AG04450 (cell line): ENCODE measurements at places on chromosomes 5 and 9.

DNA sequence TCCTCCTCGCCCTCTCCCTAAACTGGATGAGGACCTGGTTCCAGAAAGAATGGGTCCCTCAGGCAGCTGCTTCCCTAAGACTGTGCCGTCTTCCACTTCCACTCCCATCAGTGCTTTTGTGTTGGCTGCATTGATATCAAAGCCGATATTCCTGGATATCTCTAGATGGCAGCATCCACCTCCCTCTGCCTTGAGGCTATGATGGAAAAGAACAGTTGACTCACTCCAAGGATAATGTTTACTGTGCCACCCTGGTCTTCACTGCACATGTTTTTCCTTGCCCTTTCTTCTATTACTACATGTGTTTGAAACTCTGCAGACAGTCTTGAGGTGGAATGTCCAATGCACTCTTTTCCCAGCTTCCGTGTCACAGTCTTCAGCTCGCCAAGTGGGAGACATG, 211.6 kb downstream of the MAST4 start:
- peak; percentile 16 for DNase-seq

DNA sequence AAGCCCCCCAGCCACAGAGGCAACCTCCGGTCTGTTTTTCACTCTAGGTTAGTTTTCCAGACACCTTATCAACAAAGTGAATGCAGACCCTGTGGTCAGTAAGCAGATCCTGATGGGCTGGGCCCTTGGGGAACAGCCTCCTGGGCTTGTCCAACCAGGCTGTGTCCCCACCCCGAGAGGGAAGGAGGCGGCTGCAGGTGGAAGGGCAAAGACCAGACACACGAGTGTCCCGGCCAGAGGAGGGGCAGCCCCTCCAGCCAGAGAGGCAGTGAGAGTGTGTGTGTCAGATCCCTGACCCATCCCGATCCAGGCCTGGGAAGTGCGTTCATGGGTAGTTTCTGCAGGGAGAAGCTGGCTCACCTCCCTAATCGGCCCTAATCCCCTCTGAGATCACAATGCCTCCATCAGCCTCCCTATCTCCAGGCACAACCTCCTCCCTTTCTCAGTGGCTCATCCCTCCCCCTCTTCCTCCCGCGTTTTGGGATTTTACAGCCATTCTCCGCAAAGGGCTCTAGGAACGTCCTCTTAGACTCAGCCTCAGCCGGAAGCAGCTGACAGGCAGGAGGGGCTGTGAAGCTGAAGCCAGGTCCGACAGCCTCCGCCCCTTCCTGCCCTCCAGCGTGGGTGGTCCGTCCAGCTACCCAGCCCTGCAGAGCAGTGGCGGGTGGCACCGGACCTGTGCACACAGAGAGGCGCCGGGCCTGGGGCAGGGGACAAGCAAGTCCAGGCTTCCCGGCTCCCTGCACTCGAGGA, 9.7 kb downstream of the SLC12A7 start:
- DNase-seq, result no peak

- DNase-seq, result no peak
Observed at GRCh38 chr5:72857396-72857795, 40.9 kb downstream of the TNPO1 start.

GRCh38 chr5:159440968-159441367, 110.7 kb upstream of the IL12B start:
- DNase-seq, result no peak

GRCh38 chr9:69535911-69536310, 136.3 kb downstream of the APBA1 start:
- DNase-seq, result no peak

- DNase-seq, result no peak
Observed at GRCh38 chr9:109717342-109717741, 62.7 kb upstream of the PALM2AKAP2 start.

DNA sequence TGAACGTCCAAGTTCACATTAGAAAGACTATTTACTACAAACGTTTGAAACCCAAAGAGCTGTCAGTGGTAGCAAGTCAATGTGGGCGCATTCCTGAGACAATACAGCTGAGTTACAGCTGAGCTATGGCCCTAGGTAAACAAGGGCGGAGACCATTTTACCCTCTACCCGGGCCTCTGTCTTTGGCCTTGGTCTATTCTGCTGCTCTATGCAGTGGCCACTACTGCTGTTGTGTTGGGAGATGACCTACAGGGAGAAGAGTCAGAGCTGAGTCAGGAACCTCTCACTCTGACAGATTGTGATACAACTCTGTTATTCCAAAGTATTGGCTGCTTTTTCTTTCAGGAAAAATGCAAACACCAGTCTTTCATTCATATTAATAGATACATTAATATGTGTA, 700.6 kb downstream of the SEMA5A start:
- no peak for DNase-seq

DNA sequence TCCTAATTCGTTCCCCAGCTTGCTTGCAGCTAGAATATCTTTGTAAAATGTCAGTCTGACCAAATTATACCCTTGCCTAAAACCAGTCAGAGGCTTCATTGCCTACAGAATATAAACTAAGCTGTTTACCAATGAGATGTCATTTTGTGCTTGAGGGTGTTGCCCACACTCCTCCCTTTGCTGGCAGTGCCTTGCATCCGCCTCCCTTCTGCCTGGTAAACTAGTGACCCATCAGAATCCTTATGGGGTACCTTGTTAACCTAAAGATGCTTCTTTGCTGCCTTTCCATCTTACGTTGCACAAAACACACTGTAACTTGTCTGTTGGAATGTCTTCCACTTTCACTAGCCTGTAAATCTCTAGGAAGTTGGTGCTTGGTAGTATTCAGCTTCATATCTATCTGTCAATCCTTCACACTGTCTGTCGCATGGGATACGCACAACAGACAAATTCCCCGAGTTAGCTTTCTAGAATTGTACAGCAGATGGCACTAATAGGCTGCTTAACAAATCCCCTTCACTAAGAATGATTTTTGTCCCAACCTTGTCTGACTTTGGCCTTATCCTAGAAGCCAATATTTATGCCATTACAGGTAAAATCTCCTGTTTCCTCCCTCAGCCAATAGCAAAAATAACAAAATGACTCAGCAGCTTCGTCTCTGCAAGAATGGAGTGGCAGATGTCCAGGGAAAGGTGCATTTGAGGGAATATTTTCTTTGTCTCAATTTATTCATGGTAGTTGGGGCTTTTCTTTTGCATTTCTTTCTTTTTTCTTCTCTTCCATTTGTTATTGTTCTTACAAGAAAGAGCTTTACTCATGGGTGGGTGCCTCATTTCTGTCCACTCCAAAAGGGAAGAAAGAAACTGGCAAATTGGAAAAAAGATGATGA, 3.0 kb downstream of the NUDT2 start:
- no peak for DNase-seq

DNA sequence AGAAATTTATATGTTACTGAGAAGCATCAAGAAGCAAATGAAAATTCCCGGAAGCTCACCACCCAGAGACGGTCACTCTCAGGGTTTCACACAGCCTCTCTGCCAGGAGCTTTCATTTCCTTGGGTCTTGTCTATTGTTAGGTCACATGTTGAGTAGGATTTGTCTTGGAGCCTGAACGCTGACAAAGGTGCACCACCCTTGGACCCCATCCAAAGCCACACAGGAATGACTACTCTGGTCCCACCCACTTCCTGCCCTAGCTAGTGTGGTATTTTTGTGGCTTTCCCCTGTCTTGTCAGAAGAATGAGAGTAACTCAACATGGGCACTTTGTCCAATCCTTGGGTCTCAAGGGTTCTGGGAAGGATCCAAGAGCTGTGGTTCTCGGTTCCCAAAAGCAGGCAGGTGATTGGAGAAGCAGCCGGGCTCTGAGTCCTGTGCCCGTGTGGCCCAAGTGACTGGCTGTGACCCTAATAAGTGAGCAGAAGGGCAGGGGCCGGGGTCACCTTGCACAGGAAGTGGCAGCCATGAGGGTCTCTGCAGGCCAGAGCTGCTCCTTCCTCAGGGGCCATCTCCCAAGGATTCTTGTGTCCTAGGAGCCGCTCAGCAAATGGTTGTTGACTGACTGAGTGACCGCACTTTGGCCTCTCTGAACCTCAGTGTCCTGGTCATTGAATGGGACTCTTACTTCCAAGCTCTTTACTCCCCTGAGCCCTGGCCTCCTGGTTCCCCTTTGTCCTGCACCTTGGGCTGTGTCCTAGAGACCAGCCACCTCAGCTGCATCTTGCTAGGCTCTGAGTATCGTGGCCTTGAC, 6.9 kb downstream of the FGD3 start:
- DNase-seq, result no peak

GRCh38 chr5:144370273-144370672, 199.6 kb downstream of the KCTD16 start:
- no peak for DNase-seq

DNA sequence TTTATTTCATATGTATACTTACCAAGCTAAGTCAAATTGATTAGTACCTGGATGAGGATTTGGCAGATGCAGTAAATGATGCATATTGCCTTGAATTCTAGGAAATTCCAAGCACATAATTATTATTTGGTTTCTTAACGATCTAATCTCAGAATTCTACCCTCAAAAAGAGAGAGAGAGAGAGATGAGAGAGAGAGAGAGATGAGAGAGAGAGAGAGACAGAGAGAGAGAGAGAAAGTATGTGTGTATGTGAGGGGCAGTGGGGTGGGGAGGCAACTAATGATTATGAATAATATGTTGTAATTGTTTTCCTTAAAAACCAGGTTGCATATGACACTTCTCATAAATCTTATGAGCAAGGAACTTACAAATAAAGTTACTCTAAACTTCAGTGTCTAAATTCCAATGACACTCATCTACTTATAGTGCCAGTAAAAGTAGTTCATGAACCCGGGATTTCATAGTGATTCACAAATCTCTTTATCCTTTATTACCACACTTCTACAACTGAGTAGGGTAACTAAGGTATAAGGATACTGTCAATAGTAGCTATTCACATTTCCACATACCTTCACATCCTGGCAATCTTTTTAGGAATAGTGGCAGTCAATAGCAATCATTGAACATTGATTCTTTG, 60.5 kb upstream of the EDIL3 start:
- DNase-seq, result no peak

GRCh38 chr9:126329476-126330275, 3.0 kb downstream of the MVB12B start:
- no peak for DNase-seq
